ENCODE measurements at places on chromosomes 2 and 18. TPM values are rescaled to one million over a fixed set of nuclear protein-coding genes. Genes with fewer than 3 reads are reported as not detected.
A peak's percentile ranks its signal among the peaks of the same experiment; 100 is the strongest.

GRCh38 chr18:32875625-32876024, 102.8 kb upstream of the KLHL14 start:
- no peak for DNase-seq

GRCh38 chr2:70141902-70142589, 48.8 kb downstream of the C2orf42 start:
- DNase-seq, result peak; percentile 70

DNA sequence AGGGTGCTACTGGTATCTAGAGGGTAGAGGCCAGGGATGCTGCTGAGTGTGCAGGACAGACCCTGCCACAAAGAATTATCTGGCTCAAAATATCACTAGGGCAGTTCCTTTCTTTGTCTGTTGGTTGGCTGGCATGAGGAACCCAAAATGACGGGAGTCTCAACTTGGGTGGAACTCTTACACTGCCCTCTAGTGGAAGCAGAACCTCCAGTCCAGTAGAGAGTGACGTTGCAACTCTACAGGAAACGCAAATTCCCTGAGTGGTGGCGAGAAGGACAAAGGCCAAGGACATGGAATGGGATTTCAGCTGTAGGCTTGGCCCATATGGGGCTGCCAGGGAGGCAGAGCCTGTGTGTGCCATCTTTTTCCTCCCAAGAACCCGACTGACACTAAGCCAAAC, 47.1 kb downstream of the COPS8 start:
- DNase-seq, result peak; percentile 73

GRCh38 chr2:196990788-196991461, 64.4 kb upstream of the PGAP1 start:
- DNase-seq, result no peak

- DNase-seq, result no peak
Measured at GRCh38 chr18:21057112-21057511, 54.5 kb downstream of the ROCK1 start.

Gene CCDC74B
- 6.7 TPM for total RNA-seq

Gene ABCB11
- not detected for total RNA-seq

GRCh38 chr18:24271381-24272228, 126.0 kb downstream of the OSBPL1A start:
- peak; percentile 85 for DNase-seq

- no peak for DNase-seq
Measured at GRCh38 chr2:198546122-198546521, 741.7 kb downstream of the PLCL1 start.

- DNase-seq, result no peak
Measured at GRCh38 chr2:28394997-28395333, 2.3 kb downstream of the FOSL2 start.

Gene ELOA2
- total RNA-seq, result not detected

- no peak for DNase-seq
Measured at GRCh38 chr18:8333961-8334360, 275.3 kb upstream of the RAB12 start.

GRCh38 chr2:155663265-155663664, 669.3 kb downstream of the NR4A2 start:
- DNase-seq, result no peak

DNA sequence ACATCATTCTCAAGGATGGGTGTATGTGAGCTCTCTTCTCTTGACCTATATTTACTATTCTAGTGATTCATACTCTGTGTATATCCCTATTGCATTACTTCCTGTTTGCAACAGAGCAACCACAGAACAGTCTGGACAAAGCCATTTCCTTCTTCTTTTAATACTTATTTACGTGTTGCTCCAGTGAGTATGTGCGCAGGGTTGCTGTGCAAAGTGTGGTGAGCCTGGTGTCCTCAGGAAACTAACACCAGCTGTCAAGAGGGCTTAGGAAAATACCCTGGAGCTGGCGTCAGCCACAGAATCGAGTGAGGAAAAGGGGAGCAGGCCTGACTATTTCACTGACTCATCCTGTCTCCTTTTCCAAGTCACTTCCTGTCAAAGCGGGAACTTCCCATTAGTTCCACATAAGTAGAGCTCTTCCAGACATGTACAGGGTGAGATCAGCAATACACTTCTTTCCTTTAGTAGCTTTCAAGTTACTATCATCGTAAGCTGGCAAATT, 214.1 kb upstream of the COPS8 start:
- DNase-seq, result no peak

Gene PCARE
- total RNA-seq, result not detected

Gene AKAIN1
- not detected for total RNA-seq

GRCh38 chr2:88824951-88825350, 133.5 kb downstream of the RPIA start:
- no peak for DNase-seq

DNA sequence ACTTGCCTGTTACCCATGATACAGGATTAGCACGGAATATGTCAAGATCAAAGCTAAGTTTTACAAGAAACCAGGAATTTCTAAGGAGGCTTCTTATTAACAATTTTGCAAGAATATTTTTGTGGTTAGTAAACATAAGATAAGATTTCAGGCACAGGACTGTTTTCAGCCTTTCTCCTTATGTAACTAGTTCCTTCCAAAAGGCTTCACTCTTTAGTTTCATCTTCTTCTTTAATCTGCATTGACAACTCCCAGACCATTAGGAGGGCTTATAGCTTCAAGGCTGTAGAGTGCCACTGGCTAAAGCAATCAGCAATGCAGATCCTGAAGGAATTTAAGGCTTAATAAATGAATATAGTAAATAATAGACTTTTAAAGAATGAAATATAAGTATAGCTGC, 29.3 kb downstream of the SLC14A1 start:
- DNase-seq, result no peak

Gene FN1
- 56.0 TPM for total RNA-seq

- DNase-seq, result no peak
Measured at GRCh38 chr2:212618636-212619035, 80.0 kb upstream of the ERBB4 start.

GRCh38 chr2:61471905-61472805, 1.3 kb upstream of the USP34 start:
- DNase-seq, result no peak

- no peak for DNase-seq
Measured at GRCh38 chr18:62224229-62224628, 37.2 kb downstream of the RELCH start.

DNA sequence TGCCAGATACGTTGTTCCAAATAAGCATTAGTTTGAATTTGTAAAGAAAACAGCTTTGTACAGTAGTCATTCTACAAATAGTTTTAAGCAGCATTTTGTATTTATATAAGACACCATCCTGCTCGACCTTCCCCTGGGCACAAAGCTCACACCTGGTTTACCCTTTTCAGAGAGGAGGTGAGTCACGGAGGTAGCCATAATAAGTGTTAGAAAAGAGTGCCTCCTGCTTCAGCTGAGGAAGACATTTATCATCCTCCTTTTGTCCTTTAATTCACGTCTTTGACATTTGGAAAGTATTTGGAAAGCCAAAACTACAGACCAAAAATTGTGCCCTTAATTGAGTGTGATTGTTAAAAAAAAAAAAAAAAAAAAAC, 6.8 kb downstream of the RAB12 start:
- no peak for DNase-seq

Gene PROM2
- 4.0 TPM for total RNA-seq

Gene SPHKAP
- total RNA-seq, result not detected

Gene TMEM247
- not detected for total RNA-seq

Gene GPR75
- total RNA-seq, result 4.4 TPM

Gene MYL12A
- total RNA-seq, result 279 TPM

Data from H9 (cell line).